ENCODE measurements at places on chromosomes 13 and 19. TPM values are rescaled to one million over a fixed set of nuclear protein-coding genes. Genes with fewer than 3 reads are reported as not detected.
A peak's percentile ranks its signal among the peaks of the same experiment; 100 is the strongest.

CYP4F11 gene
- not detected for total RNA-seq

MAP4K1 gene
- 262 TPM for total RNA-seq

PPM1N gene
- 6.8 TPM for total RNA-seq

SPACA4 gene
- total RNA-seq = not detected

C19orf38 gene
- total RNA-seq = 9.9 TPM

ZC3H4 gene
- total RNA-seq = 76.0 TPM

DNA sequence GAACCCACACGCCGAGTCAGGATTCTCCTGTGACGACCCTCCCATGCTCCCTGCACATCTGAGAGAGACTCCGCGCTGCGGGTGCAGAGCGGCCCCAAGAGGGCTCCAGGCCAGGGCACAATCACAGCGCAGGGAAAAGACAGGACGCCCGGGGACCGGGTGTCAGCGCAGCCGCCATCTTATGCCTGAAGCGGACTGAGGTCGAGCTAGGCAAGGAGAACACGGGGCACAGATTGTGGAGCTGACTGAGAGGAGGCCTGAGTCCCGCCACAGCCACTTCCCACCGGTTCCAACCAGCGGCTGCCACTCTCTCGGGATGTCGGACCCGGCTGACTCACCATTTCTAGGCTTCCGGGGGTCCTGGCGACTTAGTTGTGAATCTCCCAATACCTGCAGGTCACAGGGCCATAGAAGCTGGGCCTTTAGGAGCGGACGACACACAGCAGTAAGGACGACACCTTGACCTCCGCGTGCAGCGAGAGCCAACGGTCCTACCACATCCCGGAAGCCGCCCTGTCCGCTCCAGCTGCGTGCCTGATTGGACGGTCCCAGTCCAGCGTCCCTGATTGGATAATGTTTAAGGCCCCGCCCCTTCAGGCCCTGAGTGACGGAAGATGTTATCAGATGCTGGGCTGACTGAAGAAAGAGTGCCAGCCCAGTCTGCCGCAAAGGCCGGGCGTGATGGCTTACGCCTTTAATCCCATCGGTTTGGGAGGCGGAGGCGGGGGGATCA, at the start of gene ZNF728:
TSS of gene ZNF728 (minus strand) at position 487 of the 733 bp plus-strand sequence. CDS start at position 341, 146 bp downstream.
- peaks cover 27% of the 10 kb centered on the region for H3K36me3 ChIP-seq
- no peak for DNase-seq
- H3K27me3 ChIP-seq = no peaks in the 10 kb centered on the region
- H3K27ac ChIP-seq = no peak within 1 kb of the TSS
- no peaks in the 10 kb centered on the region for H3K4me1 ChIP-seq
- no peak within 1 kb of the TSS for H3K4me3 ChIP-seq

DNA sequence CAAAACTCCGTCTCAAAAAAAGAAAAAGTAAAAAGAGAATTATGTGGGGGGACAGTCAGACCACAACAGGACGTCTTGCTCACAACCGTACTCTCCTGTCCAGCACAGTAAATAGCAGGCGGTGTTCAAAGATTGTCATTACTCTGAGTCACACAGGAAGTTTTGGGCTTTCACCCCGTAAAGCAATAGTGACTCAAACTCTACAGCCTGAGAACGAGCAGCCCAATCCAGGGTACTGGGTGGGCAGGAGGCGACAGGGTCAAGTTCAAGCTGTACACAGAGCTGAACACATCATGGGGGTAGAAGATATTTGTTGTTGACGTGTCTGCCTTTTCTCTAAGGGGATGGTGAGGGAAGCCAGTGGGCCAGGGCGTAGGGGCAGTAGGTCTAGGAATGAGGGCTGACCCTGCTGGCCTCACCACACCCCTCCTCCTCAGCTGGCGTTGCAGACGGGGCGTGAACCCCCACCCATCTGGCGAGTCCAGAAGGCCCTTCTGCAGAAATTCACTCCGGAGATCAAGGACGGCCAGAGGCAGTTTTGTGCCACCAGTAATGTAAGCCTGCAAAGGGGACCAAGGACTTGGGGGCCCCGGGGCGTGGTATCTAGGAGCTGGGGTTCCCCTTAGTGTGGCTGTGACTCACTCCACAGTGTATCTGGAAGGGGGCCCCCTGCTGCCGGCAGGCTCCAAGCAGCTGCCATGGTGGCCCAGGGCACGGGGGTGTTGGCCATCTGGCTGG, 23.3 kb downstream of the PRR12 start:
- H3K4me1 ChIP-seq = peaks cover 20% of the 10 kb centered on the region
- DNase-seq = peak; percentile 49
- no peaks in the 10 kb centered on the region for H3K27me3 ChIP-seq
- peak overlapping the region; percentile 62 for H3K4me3 ChIP-seq
- H3K27ac ChIP-seq = peak overlapping the region; percentile 74

DNA sequence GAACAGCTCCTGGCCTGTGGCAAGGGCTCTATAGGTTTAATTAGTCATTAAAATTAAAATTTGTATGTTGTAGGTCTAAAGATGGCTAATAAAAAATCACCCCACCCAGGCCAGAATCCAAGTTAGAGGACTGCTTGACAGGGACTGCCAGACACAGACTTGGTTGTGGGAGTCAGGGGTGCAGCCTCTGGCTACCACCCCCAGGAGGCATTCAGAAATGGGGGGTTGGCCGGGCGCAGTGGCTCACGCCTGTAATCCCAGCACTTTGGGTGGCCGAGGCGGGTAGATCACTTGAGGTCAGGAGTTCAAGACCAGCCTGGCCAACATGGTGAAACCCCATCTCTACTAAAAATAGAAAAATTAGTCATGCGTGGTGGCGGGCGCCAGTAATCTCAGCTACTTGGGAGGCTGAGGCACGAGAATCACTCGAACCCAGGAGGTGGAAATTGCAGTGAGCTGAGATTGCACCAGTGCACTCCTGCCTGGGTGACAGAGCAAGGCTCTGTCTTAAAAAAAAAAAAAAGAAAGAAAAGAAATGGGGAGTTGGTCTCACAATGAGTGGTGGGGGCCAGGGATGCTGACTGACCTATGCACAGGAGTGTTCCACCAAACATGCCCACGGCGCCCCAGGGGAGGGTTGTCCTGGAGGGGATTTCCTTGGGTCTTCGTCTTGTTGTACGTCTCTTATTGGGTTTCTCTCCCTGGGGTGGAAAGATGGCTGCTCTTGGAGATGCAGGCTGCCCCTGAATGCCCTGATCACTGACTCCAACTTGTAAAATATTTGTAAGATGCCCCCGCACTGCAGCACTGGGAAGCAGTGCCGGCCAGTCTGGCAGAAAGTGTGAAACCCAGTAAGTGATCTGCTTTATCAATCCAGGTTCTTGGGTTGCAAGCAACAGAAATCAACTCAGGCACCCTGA, 68.8 kb downstream of the SIPA1L3 start:
- H3K4me1 ChIP-seq = peaks cover 4% of the 10 kb centered on the region
- no peak overlapping the region for H3K4me3 ChIP-seq
- H3K27me3 ChIP-seq = no peaks in the 10 kb centered on the region

DNA sequence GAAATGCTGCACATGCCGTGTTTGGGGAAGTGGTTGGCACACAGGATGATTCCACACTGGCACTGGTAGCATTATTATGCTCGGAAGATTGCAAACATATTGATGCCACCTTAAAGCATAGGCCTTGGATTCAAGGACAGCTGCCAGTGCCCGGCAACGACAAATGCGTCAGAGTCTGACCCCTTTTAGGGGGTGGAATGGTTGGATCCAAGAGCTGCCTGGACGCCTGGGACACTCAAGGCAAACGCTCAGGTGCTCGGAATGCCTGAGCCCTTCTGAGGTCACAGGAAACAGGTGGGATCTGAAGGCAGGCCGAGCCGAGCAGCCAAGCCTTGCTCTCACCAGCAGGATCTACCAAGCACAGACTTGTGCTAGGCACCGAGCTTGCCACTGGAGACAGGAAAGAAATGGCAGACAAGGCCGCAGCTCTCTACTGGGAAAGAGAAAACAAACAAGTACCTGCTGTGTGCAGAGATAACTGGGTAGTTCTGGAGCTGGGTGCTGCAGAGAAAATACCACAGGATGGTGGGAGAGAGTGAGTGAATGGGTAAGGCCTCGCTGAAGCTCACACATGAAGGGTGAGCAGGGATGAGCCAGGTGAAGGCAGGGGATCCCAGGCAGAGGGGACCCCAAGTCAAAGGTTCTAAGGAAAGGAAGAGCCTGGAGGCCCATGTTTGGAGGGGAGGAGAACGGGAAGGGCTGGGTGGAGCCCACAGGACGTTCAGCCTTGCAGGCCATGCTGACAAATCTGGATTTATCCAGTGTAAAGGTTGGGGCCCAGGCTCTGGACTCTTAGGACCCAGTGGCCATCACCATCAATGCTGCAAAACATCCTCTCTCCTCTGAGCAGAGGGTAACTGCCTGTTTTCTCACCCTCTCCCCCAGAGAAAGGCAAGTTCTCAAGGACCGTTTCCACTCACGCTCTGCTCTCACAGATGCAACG, 9.2 kb downstream of the RANBP3 start:
- peaks cover 1% of the 10 kb centered on the region for H3K36me3 ChIP-seq
- peak overlapping the region; percentile 68 for H3K4me3 ChIP-seq
- DNase-seq = no peak
- H3K4me1 ChIP-seq = peaks cover 90% of the 10 kb centered on the region
- H3K27ac ChIP-seq = peak overlapping the region; percentile 43

DNA sequence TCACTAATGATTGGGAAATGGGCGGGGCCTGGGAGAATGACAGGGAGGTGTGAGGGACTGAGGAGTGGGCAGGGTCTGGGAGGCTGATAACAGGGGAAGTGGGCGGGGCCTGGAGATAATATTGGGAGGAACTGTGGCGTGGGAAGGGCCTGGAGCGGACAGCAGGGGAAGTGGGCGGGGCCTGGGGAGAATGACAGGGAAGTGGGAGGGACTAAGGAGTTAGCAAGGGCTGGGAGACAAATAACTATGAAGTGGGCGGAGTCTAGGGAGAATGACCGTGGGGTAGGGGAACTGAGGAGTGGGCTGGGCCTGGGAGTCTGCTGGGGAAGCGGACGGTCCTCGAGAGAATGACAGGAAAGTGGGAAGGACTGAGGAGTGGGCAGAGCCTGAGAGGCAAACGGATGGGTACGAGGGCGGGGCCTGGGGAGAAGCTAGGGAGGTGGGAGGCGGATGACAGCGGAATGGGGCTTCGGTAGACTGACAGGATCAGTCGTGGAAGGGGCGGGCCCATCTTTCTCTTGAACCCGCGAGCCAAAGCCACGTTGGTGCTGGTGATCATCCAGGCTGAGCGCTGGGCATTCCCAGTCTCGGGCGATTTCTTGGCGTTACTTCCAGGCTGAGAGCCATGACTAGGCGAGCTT, 14.0 kb upstream of the TUBB4A start:
- peak overlapping the region; percentile 47 for H3K27ac ChIP-seq
- DNase-seq = peak; percentile 78
- no peaks in the 10 kb centered on the region for H3K36me3 ChIP-seq
- H3K4me3 ChIP-seq = peak overlapping the region; percentile 98

- no peaks in the 10 kb centered on the region for H3K36me3 ChIP-seq
- no peaks in the 10 kb centered on the region for H3K27me3 ChIP-seq
- no peaks in the 10 kb centered on the region for H3K4me1 ChIP-seq
- no peak overlapping the region for H3K27ac ChIP-seq
- no peak overlapping the region for H3K4me3 ChIP-seq
- no peak for DNase-seq
Observed at GRCh38 chr19:45739498-45740439, 6.5 kb downstream of the MEIOSIN start.

DNA sequence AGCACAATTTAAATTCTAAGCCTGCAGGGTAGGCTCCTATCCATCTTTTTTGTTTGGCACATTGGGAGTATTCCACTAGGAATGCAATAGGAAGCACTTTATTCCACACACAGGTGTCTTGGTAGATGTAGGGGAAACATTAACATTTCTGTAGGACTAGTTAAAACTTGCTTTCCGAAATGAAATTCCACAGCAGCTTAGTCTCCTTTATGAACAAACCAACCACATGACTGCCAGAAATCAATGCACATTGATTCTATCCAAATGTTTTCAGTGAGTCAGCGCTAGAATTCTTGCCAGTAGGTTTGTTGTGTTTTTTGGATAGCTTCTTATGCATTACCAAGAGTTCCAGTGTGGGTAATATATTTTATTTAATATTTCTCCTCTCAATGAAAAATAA, 207.9 kb upstream of the CSNK1A1L start:
- H3K27me3 ChIP-seq = no peaks in the 10 kb centered on the region
- no peaks in the 10 kb centered on the region for H3K4me1 ChIP-seq
- H3K36me3 ChIP-seq = peaks cover 1% of the 10 kb centered on the region
- no peak overlapping the region for H3K27ac ChIP-seq

- DNase-seq = no peak
- H3K4me1 ChIP-seq = no peaks in the 10 kb centered on the region
- H3K27me3 ChIP-seq = peaks cover 11% of the 10 kb centered on the region
- no peak overlapping the region for H3K27ac ChIP-seq
Observed at GRCh38 chr13:106468207-106468606, 67.3 kb downstream of the EFNB2 start.

DNA sequence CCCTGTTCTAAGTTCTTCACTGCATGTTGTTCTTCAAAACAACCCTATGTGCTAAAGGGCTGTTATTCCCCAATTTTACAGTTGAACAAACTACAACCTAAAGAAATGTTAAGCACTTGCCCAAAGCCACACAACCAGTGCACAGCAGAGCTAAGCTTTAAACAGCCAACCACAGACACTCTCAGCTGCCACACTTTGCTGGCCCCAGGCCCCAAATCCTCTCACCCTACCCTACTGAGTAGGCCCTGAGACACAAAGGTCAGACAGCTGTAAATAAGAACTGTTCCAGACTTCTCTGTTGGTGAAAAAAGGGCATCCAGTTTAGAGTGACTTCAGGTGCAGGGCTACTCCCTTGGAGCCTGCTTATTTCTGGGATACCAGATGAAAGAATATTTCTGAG, 30.0 kb downstream of the GRIK5 start:
- no peak for DNase-seq
- no peaks in the 10 kb centered on the region for H3K36me3 ChIP-seq
- H3K4me3 ChIP-seq = no peak overlapping the region
- no peak overlapping the region for H3K27ac ChIP-seq
- H3K27me3 ChIP-seq = no peaks in the 10 kb centered on the region
- H3K4me1 ChIP-seq = no peaks in the 10 kb centered on the region

DNA sequence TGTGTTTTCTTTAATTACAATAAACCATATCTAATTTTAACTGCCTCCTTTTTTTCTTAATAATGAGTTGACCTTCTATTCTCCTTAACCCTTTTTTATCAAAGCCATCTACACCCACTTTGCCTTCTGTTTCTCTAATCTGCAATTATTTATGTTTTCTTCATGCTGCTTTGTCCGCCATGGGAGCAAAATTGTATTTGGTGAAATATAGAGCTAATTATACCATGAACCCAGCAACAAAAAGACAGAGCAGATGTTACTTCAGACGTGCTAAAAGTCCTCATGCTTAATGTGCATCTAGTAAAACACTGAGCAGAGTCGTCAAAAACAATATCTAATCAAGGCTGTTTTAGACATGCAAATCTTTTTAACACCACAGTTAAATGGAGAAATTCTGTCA, 264.7 kb downstream of the DACH1 start:
- no peak overlapping the region for H3K4me3 ChIP-seq
- H3K36me3 ChIP-seq = no peaks in the 10 kb centered on the region
- no peak for DNase-seq
- H3K27ac ChIP-seq = no peak overlapping the region
- H3K27me3 ChIP-seq = no peaks in the 10 kb centered on the region

DNA sequence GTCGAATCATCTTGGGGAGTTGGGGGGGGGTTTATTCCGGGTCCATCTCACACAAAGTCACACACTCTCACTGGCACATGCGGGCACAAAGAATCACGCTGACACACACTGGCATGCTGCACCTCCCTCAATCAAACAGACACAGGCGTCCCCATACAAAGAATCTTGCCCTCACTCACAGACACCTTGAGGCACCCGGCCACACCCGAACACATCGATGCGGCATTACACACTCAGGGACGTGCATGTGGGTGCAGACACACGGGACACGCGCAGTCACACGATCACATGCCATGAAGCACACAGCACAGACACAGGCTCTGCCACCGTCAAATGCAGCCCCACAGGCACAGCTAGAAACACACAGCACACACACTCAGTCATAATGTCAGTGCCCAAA, 7.8 kb downstream of the NFIX start:
- H3K36me3 ChIP-seq = no peaks in the 10 kb centered on the region
- H3K4me3 ChIP-seq = no peak overlapping the region
- no peak for DNase-seq
- no peaks in the 10 kb centered on the region for H3K4me1 ChIP-seq
- no peaks in the 10 kb centered on the region for H3K27me3 ChIP-seq
- no peak overlapping the region for H3K27ac ChIP-seq

All from activated T-cell treated with anti-CD3 and anti-CD28 coated beads, Interleukin-2, amount 50 U/mL, for 72 hours (primary cell).